Activated gamma-delta T cell treated with anti-CD3 and anti-CD28 coated beads, Interleukin-2, amount 50 U/mL, for 16 hours (primary cell): ENCODE measurements at places on chromosomes 1 and 21.

DNA sequence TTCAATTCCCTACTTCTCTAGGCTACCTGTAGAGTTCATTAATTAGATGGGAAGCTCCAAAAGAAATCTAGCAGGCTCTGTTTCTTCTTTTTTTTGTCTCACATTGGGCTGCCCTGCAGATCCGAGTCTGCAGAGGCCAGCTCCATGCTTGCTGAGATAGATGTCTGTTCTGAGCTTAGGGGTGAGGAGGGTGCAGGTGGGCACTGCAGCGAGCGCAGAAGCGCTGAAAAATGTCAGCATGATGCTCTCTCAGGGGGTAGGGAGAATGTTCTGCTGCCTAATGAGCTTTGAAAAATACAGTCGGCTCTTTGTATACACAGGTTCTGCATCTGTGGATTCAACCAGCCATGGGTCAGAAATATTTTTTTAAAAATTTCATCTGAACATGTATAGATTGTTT is 56.8 kb upstream of the KCNA3 start:
- no peak for DNase-seq

- no peak for DNase-seq
Observed at GRCh38 chr1:229248821-229249817, 21.8 kb upstream of the RAB4A start.

GRCh38 chr1:76053021-76053420 is 21.5 kb upstream of the ST6GALNAC3 start:
- no peak for DNase-seq

GRCh38 chr1:66360285-66360724 is 173.6 kb upstream of the SGIP1 start:
- no peak for DNase-seq

- peak; percentile 41 for DNase-seq
Observed at GRCh38 chr21:42193131-42193671, 25.7 kb upstream of the ABCG1 start.

GRCh38 chr1:229716069-229716468 is 90.0 kb downstream of the URB2 start:
- DNase-seq: no peak

DNA sequence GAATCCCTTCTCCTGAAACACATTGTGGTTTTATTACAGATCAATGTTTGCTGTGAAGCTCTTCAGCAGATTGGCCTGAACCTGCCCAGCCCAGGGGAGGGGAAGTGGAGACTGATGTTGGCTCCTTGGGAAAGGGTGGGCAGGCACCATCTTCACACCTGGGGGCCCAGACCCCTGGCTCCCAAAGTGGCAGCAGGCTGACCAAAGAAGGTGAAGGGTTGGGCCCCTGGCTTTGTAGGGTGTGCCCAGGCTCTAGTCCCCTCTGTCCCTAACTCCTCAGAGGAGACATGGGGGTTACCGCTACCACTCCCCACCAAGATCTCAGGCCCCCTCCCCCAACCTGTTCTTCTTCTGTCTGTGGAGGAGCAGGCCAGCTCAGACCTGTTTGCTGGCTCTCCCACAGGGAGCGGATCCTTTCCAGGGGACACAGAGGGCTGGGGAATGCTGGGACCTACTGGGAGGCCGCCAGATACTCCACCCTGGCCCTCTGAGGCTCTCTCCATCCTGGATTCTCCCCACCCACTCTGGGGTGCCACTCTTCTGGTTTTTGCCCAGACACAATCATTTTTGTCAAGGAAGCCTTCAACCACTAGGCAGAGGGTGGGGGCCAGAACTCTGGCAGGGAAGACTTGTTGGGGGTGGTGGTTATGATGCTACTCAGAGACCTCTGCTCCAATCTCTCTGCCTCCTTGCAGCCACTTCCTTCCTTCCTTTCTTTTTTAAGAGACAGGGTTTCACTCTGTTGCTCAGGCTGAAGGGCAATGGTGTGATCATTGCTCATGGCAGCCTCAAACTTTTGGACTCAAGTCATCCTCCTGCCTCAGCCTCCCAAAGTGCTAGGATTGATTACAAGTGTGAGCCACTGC is 5.0 kb upstream of the EFNA3 start:
- no peak for DNase-seq

GRCh38 chr1:109664671-109665070 is 3.2 kb upstream of the GSTM2 start:
- DNase-seq: no peak

DNA sequence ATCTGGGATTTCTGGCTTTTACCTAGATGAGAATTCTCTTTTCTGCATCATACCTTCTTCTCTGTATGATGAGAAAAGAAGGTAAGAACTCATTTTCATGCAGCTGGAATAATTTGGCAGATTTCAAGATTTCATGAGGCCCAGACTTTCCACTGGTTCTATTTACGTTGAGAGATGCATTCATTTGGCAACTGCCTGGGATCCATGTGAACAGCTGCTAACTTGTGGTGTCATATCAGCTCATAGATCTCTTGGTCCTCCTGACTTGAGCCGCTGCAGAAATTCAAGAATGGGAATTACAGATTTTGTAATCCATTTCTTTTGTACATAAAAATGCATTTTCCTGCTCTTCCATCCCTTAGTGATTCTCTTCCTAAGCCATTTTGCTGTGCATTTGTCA is 17.1 kb upstream of the C1orf87 start:
- DNase-seq: no peak

DNA sequence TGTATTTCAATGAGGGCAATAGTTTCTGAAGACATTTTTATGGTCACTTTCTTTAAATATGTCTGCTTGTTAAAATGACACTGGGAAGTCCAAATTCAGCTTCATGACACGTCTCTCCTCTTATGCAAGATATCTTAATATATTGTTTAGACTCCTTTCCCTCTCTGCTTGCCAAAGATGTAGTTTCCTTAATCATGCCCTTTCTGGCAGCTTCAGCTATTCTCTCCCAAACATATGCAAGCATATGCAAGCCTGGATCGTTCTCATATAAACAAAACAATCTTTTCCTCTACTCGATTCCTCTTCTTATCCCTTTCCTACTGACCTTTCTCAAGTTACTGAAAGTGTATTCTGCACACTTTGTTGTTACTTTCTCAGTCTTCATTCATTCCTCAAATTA is 372.2 kb downstream of the PTBP2 start:
- DNase-seq: no peak

- no peak for DNase-seq
Observed at GRCh38 chr1:232667094-232667777, 37.3 kb upstream of the SIPA1L2 start.

DNA sequence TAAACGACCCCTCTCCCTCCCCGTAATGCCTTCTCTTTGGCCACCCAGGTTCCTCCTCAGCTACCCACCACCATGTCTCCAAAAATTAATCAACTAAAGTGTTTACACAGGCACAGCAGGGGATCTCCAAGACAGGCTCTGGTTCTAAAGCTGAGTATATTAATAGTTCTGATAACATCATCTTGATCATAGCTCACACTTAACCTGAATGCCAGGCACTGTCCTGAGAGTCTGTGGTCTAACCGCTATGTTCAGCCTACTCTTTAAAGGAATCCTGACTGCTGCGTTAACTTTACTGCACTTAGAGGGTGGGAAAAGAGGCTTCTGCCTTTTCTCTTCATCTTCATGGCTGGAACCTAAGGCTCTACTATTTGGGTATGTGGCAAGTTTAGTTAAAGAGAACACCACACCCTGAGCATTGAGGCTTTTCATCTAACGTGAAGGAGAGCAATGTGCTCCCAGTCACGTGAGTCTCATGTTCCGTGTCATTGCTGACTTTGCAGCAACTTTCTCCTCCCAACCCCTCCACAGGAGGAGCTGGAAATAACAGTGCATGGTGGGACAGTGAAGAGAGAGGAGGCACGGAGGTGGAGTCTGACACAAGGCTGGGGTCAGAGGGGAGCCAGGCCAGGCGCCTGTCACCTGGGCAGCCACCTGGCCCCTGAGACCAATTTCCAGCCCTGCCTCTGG is 86.4 kb downstream of the FAM78B start:
- DNase-seq: no peak

DNA sequence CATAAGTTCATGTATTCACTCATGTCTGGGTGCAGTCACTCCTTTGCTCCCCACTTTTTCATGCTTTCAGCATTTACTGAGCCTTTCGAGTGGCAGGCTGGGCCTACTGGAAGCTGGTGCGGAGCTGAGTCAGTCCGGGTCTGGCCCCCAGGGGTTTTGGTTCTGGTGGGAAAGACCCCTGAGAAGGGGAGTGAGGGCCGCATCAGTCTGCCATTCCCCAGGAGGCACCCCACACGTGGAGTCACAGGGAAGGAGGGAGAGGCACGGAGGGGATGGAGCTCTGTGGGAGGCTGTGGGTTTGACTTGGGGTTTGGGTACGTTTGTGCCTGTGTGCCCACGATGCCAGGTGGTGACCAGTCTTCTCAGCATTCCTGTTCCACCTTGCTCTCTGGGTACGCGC is 87.9 kb downstream of the PTPRU start:
- DNase-seq: no peak

DNA sequence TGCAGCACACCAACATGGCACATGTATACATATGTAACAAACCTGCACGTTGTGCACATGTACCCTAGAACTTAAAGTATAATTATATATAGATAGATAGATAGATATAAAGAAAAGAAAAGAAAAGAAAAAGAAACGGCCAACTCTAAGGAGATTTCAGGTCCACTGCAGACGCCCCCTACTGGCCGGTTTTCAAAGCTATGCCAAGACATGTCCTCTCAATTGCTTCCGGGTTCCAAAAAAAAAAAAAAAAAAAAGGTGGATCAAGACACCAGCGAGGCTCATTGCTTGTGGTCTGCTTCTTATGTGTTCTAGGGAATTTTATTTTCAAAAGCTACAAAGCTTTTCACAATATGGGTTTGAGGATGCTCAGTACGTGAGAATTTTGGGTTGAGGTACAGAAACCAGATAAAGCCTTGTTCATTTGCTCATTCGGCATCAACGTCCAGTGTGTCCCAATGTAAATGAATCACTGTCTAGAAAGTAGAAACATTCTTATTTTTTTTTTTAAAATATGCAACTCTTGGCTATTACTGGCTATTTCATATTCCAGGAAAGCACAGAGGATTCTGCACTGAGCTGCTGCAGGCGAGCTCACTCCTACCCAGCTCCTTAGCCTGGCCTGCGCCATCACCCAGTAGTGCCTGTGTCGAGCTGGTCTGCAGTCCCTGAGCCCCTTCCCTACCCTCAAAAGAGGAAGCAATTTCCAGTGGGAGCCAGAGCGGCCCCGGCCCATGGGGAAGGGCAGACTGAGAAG is 643.0 kb downstream of the KIF26B start:
- DNase-seq: no peak

DNA sequence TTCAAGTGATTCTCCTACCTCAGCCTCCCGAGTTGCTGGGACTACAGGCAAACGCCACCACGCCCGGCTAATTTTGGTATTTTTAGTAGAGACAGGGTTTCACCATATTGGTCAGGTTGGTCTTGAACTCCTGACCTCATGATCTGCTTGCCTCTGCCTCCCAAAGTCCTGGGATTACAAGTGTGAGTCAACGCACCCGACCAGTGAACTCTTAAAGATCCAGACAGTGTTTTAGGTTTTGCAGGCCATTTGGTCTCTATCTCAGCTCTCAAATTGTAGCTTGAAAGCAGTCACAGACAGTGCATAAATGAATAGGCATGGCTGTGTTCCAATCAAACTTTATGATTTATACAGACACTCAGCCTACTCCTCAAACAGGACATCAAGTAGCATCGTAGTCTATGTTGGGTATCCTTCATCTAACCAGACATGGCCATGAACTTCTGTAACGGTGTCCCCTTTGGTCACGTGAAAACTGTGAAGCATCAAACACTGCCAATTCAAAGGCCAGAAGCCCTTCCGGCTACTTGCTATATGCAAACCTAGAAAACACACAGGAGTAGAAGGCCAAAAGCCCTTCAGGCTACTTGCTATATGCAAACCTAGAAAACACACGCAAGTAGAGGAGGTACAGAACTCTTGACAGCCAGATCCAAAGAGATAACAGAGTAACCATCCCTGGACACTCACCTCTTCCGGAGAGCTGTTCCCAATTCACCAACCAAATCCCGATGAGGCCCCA is 3.1 kb downstream of the FUCA1 start:
- no peak for DNase-seq

DNA sequence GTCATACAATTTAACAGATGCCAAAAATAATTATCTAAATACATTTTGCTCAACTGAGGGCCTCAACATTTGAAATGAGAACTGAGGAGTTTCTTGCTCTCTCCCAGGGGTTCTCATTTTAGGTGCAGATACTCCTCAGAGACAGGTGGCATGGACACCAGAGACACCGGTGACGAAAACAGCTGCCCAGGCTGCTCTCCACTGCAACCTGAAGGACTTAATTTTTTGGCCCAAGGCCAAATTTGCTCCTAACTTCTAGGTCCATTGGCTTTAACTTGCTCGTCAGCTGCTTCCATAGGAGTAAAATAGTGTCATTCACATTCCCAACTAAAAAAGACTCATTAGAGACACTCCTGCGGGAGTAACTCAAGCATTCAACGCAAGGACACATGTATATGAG is 87.0 kb downstream of the NRIP1 start:
- no peak for DNase-seq

GRCh38 chr21:42782723-42783242 is 96.6 kb downstream of the WDR4 start:
- DNase-seq: no peak

GRCh38 chr1:17510138-17510537 is 29.4 kb upstream of the ARHGEF10L start:
- no peak for DNase-seq

- no peak for DNase-seq
Observed at GRCh38 chr1:48741380-48741779, 35.3 kb downstream of the BEND5 start.

GRCh38 chr1:45329445-45329844 is 2.8 kb downstream of the HPDL start:
- DNase-seq: no peak

DNA sequence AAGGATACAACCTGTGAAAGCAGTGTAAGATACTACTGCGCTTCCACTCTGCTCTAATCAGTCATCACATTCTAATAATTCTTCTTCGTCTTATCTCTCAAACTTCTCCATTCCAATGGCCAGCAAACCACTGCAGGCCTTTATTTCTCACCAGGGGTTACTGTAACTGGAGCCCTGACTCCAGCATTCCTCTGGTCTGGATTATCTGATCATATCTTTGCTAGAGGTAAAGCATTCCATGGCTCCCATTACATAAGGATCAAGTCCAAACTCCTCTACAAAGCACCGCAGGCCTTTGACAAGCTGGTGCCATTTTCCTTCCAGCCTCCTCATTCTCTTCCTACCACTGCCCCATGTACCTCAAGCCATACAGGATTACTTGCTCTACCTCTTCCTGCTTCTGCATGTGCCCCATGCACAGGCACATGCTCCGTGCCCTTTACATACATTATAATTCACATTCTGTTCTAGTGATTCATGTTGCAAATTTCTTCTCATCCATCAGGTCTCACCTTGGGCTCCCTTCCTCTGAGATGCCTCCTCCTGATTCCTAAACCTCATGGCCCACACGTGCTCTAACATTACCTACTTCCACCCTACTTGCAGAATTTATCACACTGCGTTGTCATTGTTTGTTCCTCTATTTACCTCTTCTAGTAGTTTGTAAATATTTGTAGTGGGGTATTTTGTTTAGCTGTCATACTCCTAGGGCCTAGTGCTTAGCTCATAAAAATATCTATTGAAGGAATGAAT is 9.3 kb upstream of the SERBP1 start:
- no peak for DNase-seq

- DNase-seq: no peak
Observed at GRCh38 chr1:22168412-22168973, 25.6 kb upstream of the WNT4 start.

- no peak for DNase-seq
Observed at GRCh38 chr1:92365378-92366039, 66.7 kb downstream of the RPAP2 start.

GRCh38 chr1:58162952-58163550 is 383.5 kb downstream of the OMA1 start:
- no peak for DNase-seq
